ENCODE measurements at places on chromosomes 2 and 18.

- no peak for DNase-seq
These were observed 73.1 kb downstream of the HDAC4 start for GRCh38 chr2:239327536-239328350.

DNA sequence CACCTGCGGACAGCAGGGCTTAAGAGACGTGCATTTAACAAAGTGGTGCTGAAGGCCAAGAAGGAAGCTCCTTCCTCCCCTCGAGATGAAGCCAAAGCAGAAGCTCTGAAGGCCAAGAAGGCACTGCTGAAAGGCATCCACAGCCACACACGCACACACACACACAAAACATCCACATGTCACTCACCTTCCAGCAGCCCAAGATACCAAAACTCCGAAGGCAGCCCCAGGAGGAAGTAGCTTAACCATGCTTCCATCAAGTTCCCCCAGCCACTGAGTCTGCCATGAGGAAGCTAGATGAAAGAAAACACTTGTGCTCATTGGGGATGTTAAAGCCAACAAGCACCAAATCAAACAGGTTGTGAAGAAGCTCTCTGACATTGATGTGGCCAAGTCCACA, 175.7 kb upstream of the POU3F3 start:
- no peak for DNase-seq

DNA sequence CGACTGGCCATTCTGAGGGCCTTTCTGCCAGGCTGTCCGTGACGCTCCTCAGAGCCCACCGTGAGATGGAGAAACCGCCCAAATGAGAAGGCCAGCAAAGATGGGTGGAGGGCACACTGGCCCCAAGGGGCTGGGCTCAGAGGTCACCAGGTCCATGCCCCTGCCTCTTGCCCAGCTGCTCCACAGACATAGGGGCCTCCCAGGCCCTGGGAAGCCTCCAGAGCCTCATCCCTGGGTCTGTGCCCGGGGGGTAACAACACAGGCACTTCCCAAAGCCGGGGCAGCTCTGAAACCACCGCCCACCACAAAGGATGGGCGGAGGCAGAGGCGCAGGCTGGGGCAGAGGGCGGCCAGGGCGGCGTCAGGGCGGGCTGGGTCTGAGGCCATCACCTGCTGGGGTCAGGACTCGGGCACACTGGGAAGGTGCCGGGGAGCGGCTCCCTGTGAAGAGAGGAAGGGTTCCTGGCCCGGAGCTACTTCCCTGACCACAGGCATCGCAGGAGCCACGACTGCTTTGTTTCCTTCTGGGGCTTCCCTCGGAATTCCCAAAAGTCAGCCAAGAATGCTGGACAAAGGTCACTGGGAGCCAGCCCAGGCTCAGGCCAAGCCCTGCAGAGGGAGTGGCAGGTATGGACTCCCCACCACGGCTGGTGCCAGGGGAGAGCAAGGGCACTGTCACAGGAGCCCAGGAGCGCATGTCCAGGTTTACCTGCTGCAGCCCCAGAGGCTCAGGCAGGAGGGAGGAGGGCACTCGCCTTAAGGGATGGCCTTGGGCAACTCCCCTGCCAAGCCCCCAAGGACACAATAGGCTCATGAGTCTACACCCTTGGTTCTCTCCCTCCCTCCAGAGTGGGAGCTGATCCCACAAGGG, 9.4 kb downstream of the CYP26B1 start:
- DNase-seq, result no peak

DNA sequence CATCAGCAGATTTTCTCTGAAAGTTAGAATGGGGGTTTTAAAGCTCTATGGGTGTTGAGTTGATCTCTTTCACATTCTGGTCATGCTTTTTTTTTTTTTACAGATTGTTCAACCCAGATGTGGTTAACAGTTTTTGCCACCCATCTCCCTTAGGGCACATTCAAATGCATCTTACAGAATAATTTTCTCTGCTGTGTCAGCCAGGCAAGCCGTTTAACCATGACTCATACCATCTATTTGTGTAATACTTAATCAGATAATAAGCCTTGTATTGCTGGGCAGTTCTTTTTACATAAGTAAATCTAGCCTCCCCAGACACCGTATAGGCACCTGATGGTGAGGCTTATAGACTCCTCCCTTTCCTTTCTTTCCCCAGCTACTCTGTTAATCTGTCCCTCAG, 62.0 kb downstream of the TGIF1 start:
- DNase-seq, result peak; percentile 18

- no peak for DNase-seq
These were observed 33.0 kb upstream of the MAP2 start for GRCh38 chr2:209390839-209391238.

- no peak for DNase-seq
These were observed 144.9 kb upstream of the MYCN start for GRCh38 chr2:15795426-15795825.

- no peak for DNase-seq
These were observed 116.2 kb downstream of the USP34 start for GRCh38 chr2:61354543-61355197.

GRCh38 chr18:75346671-75347070, 80.8 kb downstream of the SMIM21 start:
- no peak for DNase-seq

DNA sequence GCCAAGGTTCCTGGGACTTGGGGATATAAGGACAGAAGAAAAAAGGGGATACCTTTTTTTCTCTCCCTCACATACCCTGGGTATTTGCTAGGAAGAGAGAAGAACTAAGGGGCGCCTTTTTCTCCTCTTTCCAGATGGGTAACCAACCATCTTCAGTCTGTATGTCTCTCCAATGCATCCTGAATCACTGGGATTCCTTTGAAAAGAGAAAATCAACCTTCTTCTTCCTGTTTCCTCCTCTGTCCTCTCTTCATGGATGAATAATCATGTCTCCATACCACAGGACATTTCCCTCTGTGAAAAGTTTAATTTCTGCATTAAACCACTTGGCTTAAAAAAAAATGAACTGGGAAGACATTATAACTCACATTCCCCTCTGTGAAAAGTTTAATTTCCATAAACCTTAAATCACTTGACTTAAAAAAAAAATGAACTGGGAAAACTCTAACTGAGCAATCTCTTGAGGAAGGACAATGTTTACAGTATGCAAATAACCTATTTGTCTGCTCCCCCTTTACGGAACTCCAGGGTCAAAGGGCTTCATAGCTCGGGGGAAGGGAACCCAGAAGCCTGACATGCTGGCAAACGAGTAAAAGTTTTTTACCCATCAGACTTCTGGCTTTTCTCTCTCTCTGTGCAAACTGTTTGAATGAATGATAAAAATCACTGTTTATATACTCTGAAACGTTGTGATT, 56.7 kb upstream of the FAM98A start:
- no peak for DNase-seq

DNA sequence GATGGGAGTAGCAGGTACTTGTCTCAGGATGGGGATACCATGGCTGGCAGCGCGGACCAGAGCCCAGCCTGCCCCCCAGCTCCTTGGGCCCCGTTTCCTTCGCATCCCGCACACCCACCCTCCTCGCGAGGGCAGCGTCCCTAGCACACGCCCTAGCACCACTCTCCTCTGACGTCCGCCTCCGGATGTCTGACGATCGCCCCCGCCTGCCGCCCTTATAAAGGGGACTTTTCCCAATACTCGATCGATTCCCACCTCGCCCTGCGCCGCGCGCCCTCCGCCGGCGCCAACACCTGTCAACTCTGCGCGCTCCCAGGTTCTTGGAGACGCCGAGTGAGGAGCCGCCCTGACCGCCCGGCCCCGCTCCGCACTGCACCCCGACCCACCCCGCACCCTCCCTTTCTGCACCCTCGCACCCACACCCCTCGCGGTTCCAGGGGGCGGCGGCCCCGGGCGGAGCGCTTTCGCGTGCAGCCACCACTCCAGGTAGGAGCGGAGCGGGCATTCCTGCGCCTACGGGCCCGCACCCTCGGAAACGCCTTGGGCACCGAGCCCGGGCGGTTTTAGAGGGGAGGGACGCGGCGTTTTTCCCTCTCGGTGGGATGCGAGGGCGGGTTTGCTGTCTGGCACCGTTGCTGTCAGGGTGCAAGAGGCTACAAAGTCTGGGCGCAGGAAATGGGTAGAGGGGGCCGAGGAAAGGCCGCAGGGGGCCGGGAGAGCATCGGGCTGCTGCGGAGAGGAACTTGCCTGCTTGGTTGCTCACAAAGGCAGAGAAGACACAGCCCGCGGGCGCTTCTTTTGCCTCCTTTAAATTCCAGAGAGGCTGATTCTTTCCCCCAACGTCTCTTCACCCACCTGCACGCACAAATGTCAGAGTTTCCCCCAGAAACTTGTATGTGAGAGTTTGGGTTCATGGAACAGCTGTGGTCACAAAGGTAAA, at the start of gene SLC5A7:
Gene SLC5A7, plus strand, starts transcription at position 247 of the 940 bp plus-strand sequence. CDS start 1,632 bp downstream, outside the sequence.
- no peak for DNase-seq

DNA sequence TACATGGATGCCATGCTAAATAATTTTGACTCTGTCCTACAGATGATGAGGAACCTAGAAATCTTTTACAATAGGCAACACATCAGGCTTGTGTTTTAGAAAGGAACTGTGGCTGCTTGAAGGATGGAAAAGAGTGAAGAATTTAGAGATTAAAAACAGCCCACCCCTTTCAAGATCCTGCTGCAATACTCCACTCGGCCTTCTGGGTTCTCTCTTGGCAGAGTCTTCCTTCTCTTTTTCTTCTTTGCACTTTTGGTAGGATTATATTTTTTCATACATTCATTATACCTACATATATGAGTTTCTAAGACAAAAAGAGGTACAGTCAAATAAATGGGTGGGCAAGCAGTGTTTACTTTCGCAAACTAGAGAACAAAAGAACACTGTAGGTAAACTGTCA, 474.3 kb downstream of the ERBB4 start:
- no peak for DNase-seq

DNA sequence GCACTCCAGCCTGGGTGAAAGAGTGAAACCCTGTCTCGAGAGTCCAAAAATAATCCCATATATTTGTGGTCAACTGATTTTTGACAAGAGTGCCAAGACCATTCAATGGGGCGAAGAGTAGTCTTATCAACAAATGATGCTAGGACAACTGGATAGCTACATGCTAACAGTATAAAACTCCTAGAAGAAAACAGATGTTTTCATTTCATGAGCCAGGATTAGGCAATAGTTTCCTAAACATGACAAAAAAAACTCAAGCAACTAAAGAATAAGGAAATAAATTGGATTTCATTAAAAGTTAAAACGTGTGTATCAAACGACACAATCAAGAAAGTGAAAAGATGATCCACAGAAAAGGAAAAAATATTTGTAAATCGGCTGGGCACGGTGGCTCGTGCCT, 6.3 kb downstream of the LIMS2 start:
- DNase-seq, result no peak

DNA sequence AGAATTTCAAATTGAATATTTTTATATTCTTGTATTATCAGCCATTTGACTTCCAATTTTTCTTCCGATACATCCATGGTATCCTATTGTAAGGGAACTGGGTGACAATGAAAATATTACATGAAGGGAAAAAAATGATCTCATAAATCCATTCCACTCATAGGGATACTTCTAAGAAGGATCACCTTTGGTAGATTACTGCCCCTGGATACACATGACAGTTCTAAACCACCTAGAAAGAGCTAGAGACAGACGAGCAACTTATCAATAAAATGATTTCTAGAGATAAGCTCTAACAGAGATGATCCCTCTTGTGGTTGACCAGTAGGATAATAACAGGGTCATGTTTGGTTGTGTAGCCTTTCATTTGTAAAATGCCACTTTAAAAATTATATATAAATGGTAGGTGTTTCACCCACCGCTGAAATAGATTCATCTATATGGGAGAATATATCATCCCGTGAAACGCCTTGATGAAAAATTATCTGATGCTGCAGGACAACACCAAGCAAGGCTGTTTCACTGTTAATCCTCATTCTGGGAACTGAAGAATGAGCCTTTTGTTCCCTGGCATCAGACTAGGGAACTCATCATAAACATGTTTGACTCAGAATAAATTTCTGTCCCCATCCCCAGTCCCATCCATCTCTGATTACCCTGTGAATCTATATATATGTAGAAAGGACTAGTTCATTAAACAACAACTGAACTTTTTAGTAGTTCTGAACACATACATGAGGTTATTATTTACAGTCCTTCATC, 180.0 kb downstream of the TCF4 start:
- DNase-seq, result peak; percentile 20

DNA sequence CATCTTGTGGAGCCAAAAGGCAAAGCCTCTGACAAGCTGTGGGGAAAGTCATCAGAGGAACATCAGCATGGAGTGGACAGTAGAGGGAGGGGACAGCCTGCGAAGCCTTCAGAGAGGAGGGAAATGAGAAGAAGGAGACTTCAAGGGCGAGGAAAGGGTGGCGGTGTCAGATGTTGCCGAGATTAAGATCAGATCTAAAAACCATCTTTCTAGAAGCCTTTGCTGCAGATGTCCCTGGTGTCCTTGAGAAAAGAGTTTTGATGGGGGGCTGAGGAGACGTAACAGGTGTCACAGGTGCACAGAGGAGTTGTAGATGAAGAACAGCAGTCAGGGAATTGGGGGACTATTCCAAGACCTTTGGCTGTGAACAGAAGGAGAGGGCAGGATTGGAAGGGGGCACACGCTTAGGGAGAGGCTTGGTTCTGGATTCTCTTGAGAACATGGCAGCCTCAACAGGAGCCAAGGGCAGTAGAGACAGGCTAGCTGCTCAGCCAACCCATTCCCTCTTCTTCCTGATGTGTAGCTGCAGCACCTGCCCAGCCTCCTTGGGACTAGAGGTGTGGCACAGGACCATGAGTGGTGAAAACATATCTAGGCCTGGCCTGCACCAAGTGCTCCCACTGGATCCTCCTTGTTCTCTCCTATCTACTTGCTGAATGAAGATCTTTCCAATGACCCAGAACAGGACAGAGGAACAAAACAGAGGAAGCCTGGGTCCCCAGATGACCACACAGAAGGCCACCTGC, 22.7 kb upstream of the NCL start:
- no peak for DNase-seq

DNA sequence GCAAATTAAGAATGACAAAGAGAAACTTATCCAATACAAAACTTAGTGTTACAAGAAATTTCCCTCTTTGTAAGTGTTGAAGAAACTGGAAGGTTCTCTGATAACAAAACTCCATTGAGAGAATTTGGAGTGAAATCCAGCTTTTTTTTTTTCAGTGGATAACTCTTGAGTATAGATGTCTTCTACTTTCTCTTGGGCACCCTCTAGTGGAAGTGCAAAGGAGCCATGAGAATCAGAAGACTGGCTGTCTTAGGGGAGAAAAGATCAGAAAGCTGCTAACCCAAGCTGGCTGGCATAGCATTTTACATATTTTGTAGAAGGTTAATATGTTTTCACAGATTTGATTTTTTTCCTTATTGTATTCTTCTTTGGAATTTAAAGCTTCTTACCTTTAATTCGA, 138.8 kb upstream of the SATB2 start:
- no peak for DNase-seq

DNA sequence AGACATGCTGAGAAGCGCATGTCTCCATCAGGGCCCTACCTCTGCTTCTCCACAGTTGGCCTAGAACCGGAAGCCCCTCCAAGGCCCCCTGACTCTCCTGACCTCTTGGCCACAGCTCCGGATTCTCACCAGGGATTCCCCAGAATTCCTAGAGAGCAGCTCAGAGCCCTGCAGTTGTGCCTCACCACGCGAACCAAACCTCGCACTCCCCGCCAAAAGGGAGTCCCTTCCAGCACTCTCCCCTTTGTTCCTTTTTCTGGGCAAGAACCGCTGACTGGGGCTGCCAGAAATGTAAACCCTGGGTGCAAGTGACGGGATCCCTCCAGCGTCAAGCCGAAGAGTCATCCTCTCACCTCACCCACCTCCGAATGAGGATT, 36.7 kb downstream of the AFF3 start:
- no peak for DNase-seq

All from NCI-H1048 (cell line).